ENCODE measurements at places on chromosomes 5 and 9. TPM values are rescaled to one million over a fixed set of nuclear protein-coding genes. Genes with fewer than 3 reads are reported as not detected.

ACOT12 gene
- total RNA-seq: not detected

GPX3 gene
- total RNA-seq: 5.9 TPM

EIF4EBP3 gene
- 0.87 TPM for total RNA-seq

TMEM250 gene
- 38.1 TPM for total RNA-seq

FAM153A gene
- not detected for total RNA-seq

DMGDH gene
- total RNA-seq: not detected

FRMD3 gene
- total RNA-seq: 0.98 TPM

TMEM171 gene
- 0.39 TPM for total RNA-seq

CDKN2B-AS1 gene
- total RNA-seq: 5.7 TPM

CCNI2 gene
- 0.76 TPM for total RNA-seq

PRSS3 gene
- 0.79 TPM for total RNA-seq

PKD2L2 gene
- total RNA-seq: 0.11 TPM

CA9 gene
- not detected for total RNA-seq

GALNT12 gene
- 14.3 TPM for total RNA-seq

ADAMTS16 gene
- total RNA-seq: under 0.01 TPM

All from placental epithelial cell (primary cell).